ENCODE measurements at places on chromosomes 3 and 15. TPM values are rescaled to one million over a fixed set of nuclear protein-coding genes. Genes with fewer than 3 reads are reported as not detected.

Gene GREM1
- 0.58 TPM for polyA plus RNA-seq

Gene HEG1
- 33.0 TPM for polyA plus RNA-seq

Gene GPR149
- polyA plus RNA-seq: not detected

Gene GHRL
- 3.8 TPM for polyA plus RNA-seq

Gene ATP6V1A
- polyA plus RNA-seq: 101 TPM

Gene TUSC7
- polyA plus RNA-seq: not detected

Gene ZNF620
- polyA plus RNA-seq: 10.4 TPM

Gene ROBO2
- 78.4 TPM for polyA plus RNA-seq

Gene MTHFS
- polyA plus RNA-seq: 35.1 TPM

Gene PLAAT1
- polyA plus RNA-seq: 3.7 TPM

Gene CCDC80
- 84.8 TPM for polyA plus RNA-seq

Gene SLC51A
- polyA plus RNA-seq: 12.4 TPM

Gene CHRM5
- 0.19 TPM for polyA plus RNA-seq

Gene LMAN1L
- not detected for polyA plus RNA-seq
